NCI-H1694 (cell line): ENCODE measurements at places on chromosomes 6 and 20.
A peak's percentile ranks its signal among the peaks of the same experiment; 100 is the strongest.

DNA sequence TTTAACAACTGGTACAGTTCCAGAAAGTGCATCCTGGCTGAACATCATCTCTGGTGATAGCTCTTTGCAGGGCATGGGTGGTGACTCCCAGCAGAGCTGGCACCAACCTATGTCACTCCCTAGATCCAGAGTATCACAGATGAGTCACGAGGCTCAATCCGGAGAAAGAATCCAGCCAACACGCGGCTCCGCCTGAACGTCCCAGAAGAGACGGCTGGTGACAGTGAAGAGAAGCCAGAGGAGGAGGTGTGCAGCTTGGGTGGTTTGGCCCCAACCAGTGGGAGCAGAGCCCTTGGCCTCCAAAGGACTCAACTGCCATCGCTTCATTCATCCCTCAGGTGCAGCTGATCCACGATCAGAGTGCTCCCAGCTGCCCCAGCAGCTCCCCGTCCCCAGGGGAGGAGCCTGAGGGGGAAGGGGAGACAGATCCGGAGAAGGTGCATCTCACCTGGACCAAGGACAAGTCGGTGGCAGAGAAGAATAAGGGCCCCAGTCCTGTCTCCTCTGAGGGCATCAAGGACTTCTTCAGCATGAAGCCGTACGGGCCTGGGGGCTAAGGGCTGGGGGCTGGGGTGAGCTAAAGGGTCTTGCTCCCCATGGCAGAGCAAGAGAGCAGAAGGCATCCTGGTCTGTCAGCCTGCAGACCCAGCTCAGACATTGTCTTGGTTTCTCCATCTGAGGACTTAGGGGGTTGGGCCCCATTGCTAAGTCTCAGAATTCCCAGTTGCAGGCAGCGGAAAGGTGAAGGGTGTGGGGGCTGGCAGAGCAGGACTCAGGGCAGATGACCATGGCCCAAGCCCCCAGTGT is 27.2 kb downstream of the SLC12A5 start:
- DNase-seq: no peak

DNA sequence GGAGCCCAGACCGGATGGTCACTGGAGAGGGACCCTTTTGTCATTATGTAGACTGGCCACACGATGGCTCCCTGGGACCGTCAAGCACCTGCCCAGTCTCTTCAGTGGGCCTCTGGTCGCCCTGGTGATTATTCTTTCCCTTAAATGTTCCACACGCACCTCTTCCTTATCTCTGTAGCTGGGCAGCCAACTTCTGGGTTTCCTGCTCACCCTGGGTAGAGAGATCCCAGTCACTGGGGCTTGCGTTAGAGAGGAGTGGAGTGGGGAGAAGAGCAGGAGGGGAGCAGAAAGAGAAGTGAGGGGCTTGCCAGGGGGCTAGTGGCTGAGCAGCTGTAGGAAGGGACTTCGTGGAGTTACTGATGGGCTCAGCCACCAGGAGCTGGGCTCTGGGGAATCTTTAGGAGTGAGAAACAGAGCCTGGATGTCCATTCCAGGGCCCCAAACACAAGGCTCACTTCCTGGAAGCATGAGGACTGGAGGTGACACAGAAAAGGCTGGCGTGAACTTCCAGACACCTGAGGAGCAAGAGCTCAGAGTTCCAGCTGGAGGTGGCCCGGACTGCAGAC is 150.1 kb downstream of the DHX35 start:
- peak; percentile 31 for DNase-seq

- DNase-seq: no peak
Measured at GRCh38 chr6:170023620-170024521, 267.0 kb downstream of the DLL1 start.

DNA sequence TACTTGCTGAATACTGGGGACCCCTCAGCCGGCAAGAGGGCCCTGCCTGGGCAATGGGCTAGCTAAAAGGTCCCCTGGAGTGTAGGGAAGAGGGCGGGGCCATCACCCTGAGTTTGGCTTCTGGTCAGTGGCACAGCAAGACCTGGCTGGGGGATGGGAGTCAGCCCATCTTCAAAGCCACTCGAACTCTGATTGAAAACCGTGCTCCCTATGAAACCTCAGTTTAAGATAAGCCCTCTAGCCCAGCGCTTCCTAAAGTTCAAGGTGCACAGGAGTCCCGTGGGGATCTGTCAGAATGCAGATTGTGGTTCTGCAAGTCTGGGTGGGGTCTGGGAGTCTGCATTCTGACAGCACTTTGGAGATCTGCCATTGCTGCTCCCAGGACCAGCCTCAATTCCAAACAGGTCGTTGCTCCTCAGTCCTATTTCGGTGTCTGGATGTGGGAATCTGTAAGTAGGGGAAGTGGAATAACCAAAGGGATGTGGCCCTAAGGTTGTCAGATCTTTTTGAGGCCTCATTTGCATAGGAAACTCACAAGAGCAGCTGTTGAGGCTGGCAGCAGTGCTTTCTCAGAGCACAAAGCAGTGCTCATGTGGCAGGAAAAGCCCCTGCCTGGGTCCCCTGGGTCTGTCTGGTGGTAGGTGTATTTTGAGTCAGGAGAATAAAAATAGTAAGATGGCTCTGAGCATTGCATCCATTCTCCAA is 85.3 kb upstream of the SCP2D1 start:
- DNase-seq: peak; percentile 19

DNA sequence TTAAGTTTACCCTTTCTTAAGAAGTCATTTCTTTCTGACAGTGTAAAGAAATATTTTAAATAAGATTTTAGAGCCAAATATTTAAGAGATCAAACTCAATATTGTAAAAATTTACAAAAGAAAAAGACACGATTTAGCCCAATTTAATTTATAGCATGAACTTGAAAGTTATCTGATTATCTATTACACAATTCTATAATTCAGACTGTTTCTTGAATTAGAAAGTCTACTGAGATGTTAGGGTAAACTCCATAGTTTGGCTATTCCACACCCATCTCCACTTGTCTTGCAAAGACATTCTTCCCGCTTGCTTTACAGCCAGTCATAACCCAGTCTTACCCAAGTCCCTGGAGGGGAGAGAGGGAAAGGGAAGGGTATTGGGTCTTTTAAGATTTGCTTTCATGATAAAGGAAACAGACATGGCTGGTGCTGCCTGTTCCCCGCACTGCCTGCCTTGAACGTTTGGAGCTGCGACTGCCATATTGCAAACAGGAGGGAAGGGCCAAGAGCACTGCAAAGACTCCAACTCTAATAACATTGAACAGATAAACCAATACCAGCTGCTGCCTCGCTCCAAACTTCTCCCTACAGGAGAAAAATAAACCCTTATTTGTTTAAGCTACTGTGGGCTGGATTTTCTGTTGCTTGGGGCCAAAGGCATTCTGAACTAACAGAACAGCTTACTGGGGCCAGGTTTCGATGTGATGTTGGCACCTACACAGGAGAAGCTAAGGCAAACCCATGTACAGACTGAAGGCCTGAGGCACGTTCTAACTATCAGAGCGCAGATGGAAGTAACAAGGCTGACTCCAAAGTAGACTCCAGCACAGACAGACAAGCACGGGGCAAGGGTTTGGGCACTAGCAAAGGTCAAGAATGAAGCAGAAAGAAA is 552.3 kb upstream of the JARID2 start:
- no peak for DNase-seq

- DNase-seq: no peak
Measured at GRCh38 chr6:156814036-156814581, 36.9 kb downstream of the ARID1B start.

DNA sequence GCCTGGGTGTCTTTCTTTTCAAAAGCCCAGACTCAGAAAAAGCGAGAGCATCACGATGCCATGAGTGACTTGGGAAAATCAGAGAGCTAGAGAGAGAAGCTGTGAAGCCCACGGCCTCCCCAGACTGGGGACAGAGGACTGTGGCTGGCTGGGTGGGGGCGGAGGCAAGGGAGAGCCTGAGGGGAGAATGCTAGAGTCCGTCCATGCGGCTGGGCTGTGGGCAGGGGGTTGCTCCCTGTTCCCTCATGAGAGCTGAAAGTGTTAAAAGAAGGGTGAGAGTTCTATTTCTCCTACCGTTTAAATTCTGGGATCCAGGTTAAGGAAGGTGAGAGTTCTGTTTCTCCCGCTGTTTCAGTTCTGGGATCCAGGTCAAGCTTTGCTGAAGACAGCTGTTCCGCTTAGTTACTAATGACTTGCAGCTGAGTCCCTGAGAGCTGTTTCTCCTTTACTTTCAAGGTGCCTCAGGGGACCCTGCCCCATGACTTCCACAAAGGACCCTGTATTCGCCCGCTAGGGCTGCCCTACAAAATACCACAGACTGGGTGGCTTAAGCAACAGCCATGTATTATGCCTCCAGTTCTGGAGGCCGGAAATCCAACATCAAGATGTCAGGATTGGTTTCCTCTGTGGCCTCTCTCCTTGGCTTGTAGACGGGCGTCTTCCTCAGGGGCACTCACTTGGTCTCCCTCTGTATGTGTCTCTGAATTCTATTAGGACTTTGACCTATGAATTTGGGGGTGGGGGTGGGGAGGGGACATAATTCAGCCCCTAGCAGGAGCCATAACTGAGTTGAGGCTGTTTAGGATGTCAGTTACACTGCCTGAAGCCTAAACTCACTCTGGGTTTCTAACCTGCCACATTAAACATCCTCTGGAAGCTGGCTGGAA is 127.0 kb downstream of the PXDC1 start:
- no peak for DNase-seq

DNA sequence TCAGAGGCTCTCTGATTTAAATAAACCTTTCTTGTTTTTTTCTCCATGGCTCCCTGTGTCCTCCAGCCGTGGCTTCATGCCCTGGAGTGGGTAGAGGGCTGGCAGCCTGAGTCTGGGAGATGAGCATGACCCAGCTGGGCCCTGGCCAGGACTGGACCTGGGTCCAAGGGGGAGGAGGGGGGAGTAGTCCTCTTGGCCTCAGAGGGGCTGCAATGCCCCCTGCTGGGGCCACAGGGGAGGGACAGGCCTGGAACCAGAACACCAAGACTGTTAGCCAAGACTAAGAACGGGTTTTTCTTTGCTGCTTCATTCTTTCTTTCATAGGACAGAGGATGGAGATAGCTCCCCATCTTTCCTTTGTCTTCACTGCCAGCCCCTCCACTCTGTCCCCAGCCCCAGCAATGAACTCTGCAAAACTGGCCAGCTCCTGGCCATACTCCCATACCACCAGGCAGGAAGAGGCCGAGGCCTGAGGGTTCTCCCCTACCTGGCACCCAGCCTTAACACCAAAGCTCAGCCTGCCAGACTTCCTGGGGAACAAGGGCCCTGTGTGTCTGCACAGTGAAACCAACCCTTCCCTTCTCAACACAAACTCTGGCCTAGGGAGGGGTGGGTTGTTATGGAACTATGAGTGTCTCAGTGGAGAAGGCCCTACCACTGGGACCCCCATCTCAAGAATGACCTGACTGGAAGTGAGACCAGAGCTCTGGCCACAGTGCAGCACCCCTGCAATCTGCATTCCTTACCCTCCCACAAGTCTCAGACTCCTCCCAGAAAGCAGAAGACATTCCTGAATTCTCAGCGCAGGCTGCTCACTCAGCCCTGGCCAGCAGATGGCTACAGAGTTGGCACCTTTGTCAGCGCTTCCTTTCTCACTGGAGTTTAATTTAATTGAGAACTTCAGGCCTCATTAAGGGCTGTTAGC is 11.0 kb downstream of the SLC29A1 start:
- DNase-seq: peak; percentile 13

DNA sequence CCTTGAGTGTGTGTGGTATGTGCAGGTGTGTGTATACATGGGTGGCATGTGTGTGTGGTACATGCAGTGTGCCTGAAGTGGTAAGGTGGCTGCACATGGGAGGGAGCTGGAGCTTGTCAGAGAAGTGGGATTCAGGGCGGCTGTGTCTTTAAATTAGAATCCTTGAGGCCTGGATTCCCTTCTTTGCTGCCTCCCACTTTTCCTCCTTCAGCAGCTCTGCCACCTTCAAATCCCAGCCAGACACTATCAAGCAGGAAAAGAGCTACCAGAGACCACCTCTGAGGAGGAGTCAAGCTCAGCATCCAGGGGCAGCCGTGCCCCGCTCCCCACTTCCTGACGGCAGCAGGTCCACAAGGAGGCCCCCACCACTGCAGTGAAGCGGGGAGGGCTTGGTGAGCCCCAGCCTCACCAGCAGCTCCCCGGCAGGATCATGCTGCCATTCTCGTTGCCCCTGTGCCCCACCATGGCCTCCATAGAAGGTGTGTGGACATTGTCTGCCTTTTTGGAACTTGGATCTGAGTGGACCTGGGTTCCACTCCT is 131.0 kb upstream of the MLN start:
- DNase-seq: no peak

GRCh38 chr20:24943196-24943595 is 5.9 kb upstream of the CST7 start:
- no peak for DNase-seq

DNA sequence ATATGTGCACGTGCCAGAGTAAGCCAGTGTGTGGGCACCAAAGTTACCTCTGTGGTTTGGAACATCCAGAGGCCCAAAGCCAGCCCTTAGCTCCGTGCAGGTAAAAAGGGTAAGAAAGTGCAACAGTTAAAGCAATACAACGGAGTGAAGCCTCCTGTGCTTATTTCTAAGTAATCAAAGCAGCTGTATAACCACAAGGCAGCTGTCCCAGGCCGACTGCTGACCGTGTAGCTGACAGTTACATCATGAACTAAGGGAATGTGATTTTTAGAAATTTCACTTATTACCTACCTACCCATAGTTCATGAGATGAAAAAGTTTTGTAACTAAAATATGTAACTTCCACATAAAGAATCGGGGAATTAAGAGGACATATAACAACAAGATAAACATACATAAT is 121.2 kb upstream of the QKI start:
- no peak for DNase-seq

GRCh38 chr20:59786801-59787537 is 146.5 kb downstream of the SYCP2 start:
- no peak for DNase-seq

DNA sequence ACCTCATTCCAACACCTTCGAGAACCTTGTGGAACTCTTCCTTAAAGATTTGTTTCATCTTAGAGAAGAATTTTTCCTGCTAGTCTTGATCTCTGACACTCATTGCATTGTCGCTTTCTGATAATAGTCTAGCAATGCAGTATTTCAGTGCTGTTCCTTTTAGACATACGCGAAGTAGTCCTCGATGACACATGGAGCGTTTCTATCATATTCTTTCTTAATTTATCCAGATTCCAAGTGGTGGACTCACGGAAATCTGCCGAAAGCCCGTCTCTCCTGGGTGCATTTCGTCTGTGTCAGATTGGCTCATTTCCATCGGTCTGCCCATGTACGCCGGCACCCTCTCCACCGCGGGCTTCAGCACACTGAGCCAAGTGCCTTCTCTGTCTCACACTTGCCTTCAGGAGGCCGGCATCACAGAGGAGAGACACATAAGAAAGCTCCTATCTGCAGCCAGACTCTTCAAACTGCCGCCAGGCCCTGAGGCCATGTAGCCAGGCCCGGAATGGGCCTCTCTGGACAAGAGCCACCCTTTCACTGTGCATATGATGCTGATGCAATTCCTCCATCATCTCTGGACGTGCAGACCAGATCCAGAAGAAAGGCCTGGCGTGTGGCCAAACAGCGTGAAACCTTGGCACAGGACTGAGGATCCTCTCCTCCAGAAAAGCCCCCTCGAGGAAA is 198.6 kb upstream of the UST start:
- no peak for DNase-seq

GRCh38 chr6:13814176-13814937 is at the start of gene MCUR1:
Gene MCUR1 (minus strand): TSS chr6:13814557. CDS start chr6:13814429, 128 bp downstream.
- DNase-seq: peak; percentile 43
